ENCODE measurements at places on chromosomes 2 and 18. TPM values are rescaled to one million over a fixed set of nuclear protein-coding genes. Genes with fewer than 3 reads are reported as not detected.
A peak's percentile ranks its signal among the peaks of the same experiment; 100 is the strongest.

DNA sequence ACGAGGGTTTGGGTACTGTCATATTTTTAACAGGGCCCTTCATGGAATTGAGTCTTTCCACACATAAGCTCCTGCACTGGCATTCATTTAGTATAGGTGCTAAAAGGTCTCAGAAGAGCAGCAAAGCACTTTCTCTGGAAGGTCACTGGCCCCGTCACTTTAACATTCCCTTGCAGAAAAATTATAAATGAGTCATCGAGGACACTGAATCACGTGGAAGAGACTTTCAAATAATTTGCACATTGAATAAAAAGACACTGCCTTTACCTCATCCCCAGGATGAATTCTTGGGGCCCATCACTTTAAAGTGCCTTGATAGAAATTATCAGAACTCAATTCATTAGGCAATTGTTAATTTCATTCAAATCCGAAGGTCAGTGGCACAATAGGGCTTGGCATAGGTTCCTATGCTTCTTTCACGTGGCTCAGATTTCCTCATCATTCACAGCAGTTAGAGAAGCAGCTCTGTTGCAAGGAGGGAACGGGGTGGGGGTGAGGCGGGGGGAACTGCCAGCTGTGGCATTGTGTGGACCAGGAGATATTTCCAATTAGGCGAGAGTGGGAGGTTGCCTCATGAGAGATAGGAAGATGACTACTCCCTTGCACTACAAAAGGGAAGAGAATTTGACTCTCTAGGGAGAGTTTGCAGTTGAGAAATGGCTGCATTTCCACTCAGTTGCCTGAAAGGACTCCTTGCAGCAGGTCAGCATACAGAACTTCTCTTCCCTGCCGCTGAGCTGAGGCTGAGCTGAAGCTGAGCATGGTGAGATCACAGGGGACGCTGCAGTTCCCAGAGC is 86.3 kb upstream of the NPAS2 start:
- H3K27me3 ChIP-seq = peaks cover 9% of the 10 kb centered on the region
- no peak overlapping the region for H3K4me3 ChIP-seq
- no peaks in the 10 kb centered on the region for H3K36me3 ChIP-seq
- no peak for DNase-seq
- no peak overlapping the region for H3K27ac ChIP-seq

DNA sequence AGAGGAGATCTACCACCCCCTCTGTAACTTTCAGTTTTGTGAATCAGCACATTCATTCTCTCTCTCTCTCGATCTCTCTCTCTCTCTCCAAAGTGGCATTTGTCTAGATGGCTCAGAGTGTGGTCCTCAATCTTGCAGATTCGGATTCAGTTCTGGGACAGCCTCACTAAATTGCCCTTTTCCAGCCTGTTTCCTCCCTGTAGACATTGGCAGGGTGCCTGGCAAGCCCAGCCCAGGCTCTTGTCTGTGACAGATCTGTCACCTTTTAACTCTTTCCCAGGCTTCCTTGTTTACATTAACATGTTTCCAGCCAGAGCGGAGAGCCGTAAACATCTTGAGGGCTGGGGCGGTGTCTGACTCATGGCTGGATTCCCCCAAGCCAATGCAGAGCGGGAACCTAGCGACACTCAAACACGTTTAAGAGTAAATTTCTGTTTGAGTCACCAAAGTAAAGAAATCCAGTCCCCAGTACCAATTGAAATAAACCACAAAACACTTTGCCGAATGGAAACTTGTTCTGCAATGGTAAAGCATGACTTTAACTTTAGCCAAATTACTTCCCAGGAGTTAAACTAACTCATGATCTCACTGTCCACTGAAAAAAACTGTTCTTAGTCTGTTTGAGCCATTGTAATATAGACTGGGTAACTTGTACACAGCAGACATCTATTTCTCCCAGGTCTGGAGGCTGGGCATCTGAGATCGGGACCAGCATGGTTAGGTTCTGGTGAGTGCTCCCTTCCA is 6.6 kb upstream of the CYP27C1 start:
- DNase-seq = no peak
- H3K4me1 ChIP-seq = peaks cover 30% of the 10 kb centered on the region
- H3K36me3 ChIP-seq = no peaks in the 10 kb centered on the region
- no peak overlapping the region for H3K27ac ChIP-seq

DNA sequence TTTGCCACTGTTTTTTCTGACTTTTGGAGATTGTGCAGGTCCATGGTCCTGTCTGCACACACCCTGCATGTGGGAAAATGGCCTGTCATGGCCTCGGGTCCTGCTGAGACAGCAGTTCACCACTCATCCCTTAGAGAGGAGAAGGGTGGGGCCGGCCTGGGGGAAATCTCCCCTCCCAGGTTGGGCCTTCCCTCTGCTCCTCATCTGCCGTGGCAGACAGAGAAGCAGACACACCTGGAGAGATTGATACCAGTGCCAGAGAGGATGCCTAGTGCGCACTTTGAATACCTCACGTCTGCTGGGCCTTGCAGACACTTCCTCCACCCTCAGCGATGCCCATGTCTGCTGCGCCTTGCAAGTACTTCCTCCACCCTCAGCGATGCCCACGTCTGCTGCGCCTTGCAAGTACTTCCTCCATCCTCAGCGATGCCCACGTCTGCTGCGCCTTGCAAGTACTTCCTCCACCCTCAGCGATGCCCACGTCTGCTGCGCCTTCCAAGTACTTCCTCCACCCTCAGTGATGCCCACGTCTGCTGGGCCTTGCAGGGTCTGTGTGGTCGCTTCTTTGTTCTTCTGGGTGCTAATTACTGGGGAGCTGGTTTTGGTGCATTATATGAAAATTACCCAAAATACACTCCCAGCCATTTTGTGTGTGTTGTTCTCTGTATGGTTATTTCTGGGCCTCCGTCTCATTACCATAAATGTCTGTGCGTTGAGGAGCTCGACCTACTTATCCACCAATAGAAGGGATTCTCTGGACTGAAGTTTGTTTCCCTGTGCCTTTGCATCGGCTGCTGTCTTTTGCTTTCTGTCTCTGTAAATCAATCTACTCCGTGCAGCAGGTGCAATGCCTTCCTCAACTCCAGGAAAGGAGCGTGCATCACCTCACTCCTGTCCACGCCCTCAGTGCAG is 186.9 kb upstream of the PXDN start:
- H3K27ac ChIP-seq = no peak overlapping the region
- peaks cover 34% of the 10 kb centered on the region for H3K27me3 ChIP-seq
- peaks cover 2% of the 10 kb centered on the region for H3K4me1 ChIP-seq
- no peak for DNase-seq

GRCh38 chr2:7077660-7078267 is 160.6 kb downstream of the RNF144A start:
- no peak overlapping the region for H3K4me3 ChIP-seq
- H3K27me3 ChIP-seq = no peaks in the 10 kb centered on the region
- peaks cover 5% of the 10 kb centered on the region for H3K36me3 ChIP-seq
- no peaks in the 10 kb centered on the region for H3K4me1 ChIP-seq

DNA sequence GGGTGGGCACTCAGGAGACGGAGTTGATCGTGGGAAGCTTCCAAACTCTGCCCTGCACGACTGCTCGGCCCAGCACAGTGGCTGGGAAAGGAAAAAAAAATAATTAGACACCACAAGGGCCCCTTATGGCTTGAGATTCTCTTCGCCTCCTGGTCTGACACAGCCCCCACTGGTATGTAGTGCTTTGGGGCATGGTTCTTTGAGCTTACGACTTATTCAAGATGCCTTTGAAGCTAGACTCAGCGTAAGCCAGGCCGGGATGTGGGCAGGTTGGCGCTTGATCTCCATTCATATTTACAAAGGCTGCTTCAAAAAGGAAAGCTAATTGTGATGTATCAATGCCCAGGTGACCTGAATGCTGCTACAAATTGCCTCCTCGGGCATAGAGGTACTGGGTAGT is 50.5 kb downstream of the CXCR4 start:
- DNase-seq = no peak
- no peak overlapping the region for H3K27ac ChIP-seq
- H3K27me3 ChIP-seq = no peaks in the 10 kb centered on the region
- H3K4me3 ChIP-seq = no peak overlapping the region

- peaks cover 2% of the 10 kb centered on the region for H3K27me3 ChIP-seq
- peak; percentile 24 for DNase-seq
- H3K36me3 ChIP-seq = no peaks in the 10 kb centered on the region
- peak overlapping the region; percentile 82 for H3K27ac ChIP-seq
Observed at GRCh38 chr18:44679914-44680272, 795 bp upstream of the SETBP1 start.

- no peaks in the 10 kb centered on the region for H3K27me3 ChIP-seq
- no peak for DNase-seq
- no peak overlapping the region for H3K4me3 ChIP-seq
- H3K36me3 ChIP-seq = no peaks in the 10 kb centered on the region
Observed at GRCh38 chr2:206176121-206176520, 16.4 kb downstream of the EEF1B2 start.

GRCh38 chr2:84885111-84885510 is 4.2 kb upstream of the TRABD2A start:
- no peak overlapping the region for H3K4me3 ChIP-seq
- peaks cover 17% of the 10 kb centered on the region for H3K4me1 ChIP-seq
- DNase-seq = no peak
- no peak overlapping the region for H3K27ac ChIP-seq
- H3K36me3 ChIP-seq = no peaks in the 10 kb centered on the region
- H3K27me3 ChIP-seq = peaks cover 65% of the 10 kb centered on the region

- H3K27me3 ChIP-seq = peaks cover 15% of the 10 kb centered on the region
- H3K27ac ChIP-seq = no peak overlapping the region
- H3K4me3 ChIP-seq = no peak overlapping the region
Observed at GRCh38 chr2:44759823-44760222, 181.7 kb upstream of the SIX3 start.

Gene KCNG2
- total RNA-seq = not detected

Gene ANKRD53
- 5.4 TPM for total RNA-seq

Gene UGT1A3
- not detected for total RNA-seq

Data from progenitor cell of endocrine pancreas (in vitro differentiated cells).